ENCODE measurements at places on chromosomes 3 and 15.

DNA sequence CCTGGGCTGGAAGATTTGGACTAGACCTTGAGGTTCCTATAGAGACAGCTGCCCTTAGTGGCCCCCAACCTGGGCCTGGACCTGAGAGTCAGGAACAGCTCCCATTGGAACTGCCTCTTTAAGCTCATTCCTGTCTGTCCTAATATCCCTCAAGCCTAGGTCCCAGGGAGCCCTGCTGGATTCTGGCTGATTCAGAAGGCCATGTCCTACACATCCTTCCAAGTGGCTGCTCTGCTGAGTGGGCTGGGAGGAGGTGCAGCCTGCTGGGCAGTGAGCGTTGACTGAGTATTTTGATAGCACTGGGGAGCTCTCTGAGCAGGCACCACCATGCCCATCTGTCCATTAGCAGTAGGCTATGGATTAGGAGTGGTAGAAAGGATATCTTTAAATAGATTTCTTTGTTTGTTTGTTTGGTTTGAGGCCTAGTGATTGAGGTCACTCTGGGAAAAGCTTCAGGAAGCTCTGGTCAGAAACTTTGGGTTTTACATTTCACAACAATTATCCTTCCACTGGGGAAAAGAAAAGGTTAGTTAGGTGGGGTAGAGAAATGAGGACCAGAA is 54.6 kb upstream of the ATOSA start:
- no peak for DNase-seq

GRCh38 chr3:197026481-197026866 is 3.1 kb downstream of the MELTF start:
- DNase-seq: no peak

- DNase-seq: no peak
These were observed 101.0 kb downstream of the OSBPL10 start for GRCh38 chr3:31880020-31880419.

DNA sequence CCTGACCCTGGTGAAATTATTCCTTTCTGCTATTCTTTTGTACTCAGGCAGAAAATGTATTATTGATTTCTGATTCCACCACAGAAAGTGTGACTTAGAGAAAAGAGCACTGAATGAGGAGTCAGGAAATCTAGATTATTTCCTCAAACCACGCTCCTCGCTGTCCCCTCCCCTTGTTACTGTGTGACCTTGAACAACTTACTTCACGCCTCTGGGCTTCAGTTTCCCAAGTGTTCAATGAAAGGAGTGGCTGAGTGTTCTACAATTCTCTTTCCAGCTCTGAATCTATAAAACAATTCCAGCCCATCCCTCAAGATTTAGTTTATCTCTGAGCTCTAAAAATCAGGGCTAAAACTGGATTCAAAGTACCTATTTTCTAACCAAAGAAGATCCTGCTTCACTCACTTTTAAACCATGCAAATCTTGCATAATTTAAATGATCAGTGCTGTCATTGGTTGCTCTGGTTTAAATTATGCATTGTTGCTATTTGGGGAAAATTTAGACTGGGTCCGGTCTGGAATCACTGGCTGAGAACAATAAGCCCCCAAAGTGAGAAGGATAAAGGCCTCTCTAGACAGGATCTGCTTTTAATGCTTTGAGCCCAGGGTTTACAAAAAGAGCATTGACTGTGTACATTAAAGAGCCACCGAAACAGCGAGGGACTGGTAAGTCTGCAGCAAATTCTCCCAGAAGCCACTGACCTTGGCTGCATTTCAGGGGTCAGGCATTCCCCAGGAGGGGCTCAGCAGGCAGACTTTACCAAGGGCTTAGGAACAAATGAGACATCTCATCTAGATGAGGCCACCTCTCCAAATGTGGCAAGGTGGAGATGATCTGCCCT is 3.2 kb downstream of the TNIK start:
- no peak for DNase-seq

- DNase-seq: no peak
These were observed 1.9 kb downstream of the MORC1 start for GRCh38 chr3:109116031-109116430.

DNA sequence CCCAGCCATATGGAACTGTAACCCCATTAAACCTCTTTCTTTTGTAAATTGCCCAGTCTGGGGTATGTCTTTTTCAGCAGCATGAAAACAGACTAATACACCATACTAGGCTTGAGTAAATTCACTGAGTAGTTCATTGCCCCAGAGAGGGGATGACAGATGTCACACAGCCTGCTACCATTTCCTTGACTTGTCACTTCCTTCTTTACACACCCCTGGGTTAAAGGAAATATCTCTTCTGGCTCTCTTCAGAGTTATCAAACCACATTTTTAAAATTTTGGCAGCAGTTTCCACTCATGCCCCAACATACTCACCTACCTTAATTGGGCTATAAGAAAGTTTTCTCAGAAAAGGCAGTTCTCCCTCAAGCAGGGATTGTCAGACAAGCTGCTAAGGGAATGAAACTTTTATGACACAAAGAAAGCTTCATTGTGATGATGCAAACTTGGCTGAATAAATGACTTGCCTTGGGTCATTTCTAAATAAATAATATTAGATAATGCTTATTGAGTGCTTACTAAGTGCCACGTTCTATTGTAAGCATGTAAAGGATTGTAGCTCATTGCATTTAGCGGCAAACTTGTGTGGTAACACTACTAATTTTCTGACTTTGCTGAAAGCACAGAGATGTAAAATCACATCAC is 68.0 kb upstream of the RBMS3 start:
- DNase-seq: no peak

GRCh38 chr3:153249906-153250305 is 87.9 kb downstream of the RAP2B start:
- DNase-seq: no peak

- DNase-seq: no peak
These were observed 76.8 kb downstream of the THBS1 start for GRCh38 chr15:39657668-39658067.

DNA sequence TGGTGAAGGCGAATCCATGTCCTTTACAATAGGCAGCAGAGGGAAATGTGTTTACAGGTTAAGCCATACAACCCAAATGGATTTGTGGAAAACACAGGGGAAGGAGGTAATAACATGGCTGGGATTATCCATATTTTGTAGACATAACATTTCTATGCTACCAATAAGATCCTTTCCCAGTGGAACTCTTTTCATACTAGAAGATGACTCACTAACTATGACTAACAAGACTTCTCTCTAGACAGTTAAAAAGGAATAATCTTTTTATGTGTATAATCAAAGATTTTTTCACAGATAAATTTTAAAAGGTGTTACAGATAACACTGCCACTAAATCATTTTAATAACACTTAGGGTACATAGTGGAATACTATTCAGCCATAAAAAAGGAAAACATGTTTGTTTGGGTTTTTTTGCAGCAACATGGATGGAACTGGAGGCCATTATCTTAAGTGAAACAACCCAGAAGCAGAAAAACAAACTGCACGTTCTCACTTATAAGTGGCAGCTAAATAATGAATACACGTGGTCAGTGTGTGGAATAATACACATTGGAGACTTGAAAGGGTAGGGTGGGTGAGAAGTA is 39.6 kb downstream of the VPS13C start:
- no peak for DNase-seq

DNA sequence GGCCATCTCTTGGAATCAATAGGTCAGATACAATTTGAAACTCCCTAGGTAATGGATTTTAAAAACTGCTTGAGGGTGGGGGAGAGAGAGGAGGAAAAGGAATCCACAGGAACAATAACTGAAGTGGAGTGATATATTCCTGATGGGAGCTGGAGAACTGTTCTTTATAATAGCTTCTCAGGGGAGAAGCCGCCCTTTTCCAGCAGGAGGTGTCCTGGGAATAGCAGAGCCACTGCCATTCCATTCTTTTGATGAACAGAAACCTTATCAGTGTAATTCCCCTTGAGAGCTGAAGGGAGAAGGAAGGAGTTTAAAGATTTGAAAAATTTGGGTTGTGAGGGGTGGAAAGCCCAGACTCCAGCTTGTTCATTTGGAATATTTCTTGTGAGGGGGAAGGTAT is 504.9 kb upstream of the DPH6 start:
- no peak for DNase-seq

DNA sequence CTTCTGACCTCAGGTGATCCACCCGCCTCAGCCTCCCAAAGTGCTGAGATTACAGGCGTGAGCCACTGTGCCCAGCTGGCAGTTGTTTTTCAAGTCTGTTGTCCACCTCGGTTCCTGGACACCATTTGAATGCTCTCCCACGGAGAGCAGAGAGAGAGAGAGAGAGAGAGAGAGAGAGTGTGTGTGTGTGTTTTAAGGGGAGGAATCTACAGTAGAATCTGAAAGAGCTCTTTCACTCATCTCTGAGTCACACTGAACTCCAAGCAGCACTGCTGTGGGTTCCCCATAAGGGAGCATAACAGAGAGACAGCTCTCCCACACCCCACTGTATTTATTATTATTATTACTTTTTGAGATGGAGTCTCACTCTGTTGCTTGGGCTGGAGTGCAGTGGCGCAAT is 156.6 kb downstream of the RPLP1 start:
- DNase-seq: no peak

- DNase-seq: no peak
These were observed 181.4 kb downstream of the CACNA2D3 start for GRCh38 chr3:54303517-54304375.

- DNase-seq: peak; percentile 21
These were observed 200.7 kb downstream of the KCNH8 start for GRCh38 chr3:19348941-19349564.

- no peak for DNase-seq
These were observed 67.2 kb upstream of the ATP2C1 start for GRCh38 chr3:130826516-130827182.

GRCh38 chr3:16070707-16071106 is 103.8 kb upstream of the GALNT15 start:
- DNase-seq: no peak

DNA sequence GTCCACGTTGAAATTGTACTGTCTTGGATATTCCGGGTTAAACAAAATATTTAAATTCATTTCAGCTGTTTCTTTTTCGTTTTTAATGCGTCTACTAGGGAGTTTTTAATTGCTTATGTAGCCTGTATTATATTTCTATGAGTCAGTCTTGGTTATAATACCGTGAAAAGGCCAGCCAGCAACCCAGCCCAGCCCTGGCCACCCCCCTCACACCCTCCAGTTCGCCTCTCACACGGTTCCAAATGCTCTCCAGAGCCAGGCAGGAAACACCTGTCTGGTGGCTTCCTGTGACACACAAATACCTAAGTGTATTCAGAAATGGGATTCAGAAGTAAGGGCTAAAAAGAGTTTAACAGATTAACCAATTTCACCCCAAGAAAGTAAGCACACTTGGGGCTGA is 4.4 kb downstream of the SH3BP5 start:
- DNase-seq: no peak

DNA sequence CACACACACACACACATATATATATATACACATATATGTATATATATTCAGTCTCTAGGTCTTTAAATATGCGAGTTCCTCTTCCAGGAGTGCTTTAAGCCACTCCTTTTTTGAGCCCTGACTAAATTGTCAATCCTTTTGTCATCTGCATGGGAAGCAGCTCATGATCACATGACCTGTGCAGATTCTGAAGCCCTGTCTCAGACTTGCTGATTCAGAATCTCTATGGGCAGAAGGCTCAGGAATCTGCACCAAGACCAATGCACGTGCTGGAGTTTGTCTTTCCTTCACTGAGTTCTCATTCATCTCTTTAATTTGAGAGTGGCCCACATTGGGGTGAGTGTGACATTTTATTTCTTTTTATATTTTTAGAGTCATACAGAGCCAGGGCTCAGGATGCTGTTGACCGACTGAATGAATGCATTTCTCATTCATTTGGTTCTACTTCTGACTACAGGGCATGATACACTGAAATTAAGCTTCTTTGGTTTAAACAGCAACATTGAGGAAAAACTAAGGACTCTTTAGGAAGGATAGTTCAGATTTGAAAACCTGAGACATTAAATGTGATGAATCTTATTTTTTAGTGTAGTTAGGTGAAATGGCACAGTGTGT is 307.5 kb downstream of the EDEM1 start:
- no peak for DNase-seq
